ENCODE measurements at places on chromosomes 13 and 19.

DNA sequence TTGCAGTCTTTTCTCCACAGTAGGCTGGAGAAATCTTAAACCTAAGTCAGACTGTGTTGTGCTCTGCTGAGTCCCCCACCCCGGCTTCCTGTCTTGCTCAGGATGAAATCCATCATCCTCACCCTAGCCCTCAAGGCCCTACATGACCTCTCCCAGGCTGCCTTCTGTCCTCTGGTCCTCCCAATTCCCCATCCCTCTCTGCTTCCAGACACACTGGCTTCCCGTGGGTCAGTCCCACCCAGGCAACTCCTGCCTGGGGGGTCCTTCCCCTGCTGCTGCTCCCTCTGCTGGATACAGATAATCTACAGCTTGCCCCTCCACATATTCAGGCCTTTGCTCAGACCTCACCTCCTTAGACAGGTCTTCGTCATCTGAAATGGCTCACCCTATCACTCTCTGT lies 18.4 kb upstream of the CBY2 start:
- DNase-seq, result no peak

DNA sequence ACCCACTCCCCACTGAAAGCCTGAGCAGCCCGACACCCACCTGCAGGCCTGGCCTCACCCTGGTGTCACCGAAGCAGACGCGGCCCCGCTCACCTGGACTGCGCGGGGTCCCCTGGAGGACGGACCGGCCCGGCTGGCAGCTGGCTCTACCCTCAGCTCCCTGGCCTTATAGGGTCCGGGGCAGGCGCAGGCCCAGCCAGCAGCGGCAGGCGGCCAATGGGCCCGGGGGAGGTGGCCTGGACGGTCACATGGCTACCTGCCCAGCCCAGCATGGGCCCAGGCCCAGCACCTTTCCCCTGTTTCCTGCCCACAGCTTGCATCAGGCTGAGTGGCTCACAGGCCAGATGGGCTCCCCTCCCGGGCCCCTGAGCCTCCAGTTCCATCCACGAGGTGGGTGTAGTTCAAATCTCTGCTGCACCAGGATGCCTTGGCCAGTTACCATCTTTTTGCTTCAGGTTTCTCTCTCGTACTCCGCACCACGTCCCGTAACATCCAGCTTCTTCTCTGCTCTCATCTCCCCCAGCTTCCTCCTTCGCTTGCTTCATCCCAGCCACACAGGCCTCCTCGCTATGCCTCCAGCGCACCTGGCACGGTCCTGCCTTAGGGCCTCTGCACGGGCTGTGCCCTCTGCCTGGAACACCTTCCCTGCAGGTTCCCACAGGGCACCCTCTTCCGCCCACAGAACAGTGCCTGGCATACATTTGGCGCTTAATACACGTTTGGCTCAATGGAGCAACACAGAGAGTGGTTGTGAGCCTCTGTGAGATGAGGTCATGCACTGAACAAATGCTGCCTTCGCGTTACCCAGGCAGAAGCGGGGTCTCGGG lies at the start of gene PLIN4:
Gene PLIN4, minus strand, starts transcription at position 142 of the 827 bp plus-strand sequence. CDS start 214 bp downstream, outside the sequence.
- DNase-seq, result no peak

DNA sequence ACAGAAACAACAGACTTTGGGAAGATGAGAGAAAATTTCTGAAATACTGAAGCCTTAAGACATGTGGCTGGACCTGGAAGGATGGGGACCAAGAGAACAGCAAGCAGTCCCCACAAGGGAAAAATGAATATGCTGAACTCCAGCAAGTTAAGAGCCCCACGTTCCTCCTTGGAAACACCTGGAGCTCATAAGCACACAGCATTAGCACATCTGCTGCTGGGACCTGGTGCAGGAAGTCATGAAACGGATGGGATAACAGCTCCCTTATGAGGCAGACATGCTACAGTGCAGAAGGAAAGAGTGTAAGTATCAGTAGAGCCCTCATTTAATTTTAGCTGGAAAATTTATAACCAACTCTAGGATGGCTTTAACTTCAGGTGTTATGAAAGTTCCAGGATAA lies 67.3 kb downstream of the SLC15A1 start:
- DNase-seq, result no peak

DNA sequence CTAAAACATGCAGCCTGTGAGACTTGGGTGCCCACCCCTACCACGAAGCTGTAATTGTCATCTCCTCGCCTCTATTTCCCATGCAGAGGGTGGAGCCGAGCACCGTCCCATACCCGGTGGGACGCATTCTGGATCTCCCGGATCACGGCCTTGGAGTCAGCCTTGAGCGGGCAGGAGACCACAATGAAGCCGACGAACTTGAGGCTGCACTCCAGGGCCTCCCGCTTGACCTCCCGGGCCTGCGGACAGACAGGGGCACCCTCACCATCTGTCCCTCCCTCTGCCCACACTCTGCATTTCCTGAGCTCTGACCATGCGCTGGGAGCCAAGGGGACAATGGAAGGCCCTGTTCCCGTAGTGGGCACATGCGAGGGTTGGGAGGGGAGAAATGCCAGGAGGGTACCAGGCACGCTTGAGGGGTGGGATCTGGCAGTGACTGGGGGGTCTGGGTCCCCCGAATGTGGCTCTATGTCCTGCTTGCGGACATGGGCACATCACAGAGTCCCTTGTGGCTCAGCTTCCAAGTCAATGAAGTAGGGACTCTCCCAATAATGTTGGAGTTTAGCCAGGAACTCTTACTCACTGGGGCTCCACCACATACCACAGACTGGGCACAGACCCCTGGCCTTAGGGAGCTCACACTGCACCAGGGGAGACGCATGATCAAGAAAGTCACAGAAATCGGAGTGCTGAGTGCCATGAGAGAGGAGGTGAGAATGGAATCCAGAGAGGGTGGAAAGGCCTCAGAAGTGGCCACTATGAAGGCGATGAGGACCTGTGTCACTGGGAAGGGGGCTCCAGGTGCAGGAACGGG lies 9.2 kb upstream of the GMIP start:
- no peak for DNase-seq

DNA sequence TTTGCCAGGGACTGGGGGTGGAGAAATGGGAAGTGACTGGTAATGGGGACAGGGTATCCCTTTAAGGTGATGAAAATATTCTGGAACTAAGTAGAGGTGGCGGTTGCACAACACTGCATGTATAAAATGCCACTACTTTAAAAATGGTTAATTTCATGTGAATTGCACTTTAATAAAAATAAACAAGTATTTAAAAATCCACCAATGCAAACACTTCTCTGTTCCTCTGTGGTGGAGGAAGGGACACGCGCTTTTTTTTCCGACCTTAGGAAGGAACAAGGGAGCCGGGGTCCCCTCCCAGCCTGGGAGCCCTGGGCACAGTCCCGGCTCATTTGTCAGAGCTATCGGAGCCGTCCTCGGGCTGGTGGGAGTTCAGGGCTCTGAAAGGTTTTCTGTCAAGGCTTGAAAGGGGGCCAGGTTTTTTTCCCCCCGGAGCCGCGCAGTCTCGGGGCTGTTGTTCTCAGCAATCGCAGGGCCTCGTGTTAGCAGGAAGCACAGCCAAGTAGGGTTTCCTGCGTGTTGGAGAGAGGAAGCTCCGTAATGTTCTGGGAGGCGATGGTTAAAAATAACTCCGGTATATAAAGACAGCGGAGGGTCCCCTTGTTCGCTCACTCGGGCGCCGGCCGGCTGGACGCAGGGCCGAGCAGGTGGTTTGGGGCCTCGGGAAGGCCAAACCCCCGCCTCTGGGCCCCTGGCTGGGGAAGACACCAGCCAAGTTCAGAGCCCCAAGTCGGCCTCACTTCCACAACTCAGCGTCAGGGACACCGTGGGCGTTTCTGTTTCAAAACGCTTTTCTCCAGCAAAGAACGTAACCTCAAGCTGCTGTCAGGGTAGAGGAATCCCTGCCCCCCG lies 41.2 kb upstream of the KLF2 start:
- DNase-seq, result peak; percentile 69

- no peak for DNase-seq
Measured at GRCh38 chr13:51588406-51588949, 4.2 kb downstream of the WDFY2 start.

DNA sequence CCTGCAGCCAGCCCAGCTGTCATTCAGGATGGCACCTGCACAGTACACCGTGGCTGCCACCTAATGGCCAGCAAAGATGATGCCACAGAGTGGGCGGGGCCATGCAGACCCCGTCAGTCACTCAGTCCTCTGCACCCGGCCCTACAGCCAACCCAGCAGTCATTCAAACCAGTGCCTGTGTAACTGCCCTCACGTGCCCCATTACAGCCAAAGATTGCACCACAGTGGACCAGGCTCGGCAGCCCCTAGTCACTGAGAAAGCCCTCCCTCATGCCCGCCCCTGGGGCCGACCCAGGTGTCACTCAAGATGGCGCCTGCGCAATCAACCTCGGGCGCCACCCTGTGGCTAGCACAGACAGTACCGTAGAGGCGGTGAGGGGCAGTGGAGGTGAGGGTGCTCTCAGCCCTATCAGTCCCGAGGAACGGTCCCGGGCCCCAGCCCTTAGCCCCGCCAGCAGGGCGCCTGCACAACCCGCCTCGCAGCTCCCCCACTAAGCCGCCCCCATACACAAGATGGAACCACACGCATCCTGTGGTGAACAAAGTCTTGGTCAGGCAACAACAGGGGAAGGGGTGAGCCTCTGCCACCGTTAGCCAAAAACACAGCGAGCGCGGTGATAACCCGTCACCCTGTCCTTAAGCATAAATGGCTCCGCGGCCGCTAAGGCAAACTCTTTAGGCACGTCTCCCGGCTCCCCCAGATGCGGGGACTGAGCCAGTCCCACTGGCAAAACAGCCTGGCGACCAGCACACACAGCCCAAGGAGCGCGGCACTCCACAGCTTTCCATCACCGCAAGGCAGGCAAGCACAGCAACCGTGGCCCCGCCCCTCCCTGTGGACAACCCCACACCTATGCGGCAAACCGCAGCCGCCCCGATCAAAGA lies 2.3 kb downstream of the PEG3 start:
- DNase-seq, result no peak

DNA sequence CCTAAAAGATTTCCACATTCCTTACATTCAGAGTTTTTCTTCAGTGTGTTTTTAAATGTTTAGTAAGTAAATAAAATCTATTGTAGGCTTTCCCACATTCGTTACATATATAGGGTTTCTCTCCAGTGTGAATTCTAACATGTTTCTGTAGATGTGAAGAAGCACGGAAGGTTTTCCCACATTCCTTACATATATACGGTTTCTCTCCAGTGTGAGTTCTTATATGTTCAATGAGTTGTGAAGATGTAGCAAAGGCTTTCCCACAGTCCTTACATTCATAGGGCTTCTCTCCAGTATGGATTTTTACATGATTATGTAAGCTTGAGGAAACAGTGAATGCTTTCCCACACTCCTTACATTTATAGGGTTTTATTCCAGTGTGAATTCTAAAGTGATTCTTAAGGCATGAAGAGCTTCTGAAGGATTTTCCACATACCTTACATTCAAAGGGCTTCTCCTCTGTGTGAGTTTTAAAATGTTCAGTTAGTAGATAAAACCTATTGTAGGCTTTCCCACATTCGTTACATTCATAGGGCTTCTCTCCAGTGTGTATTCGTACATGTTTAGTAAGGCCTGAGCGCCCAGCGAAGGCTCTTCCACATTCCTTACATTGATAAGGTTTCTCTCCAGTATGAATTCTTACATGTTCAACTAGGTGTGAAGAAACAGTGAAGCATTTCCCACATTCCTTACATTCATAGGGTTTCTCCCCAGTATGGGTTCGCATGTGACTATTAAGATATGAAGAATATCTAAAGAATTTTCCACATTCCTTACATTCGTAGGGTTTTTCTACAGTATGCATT lies 18.2 kb downstream of the ZNF121 start:
- DNase-seq, result no peak

GRCh38 chr19:18306888-18307260 lies 16.0 kb downstream of the LSM4 start:
- no peak for DNase-seq

GRCh38 chr13:29706923-29707322 lies 111.4 kb upstream of the SLC7A1 start:
- no peak for DNase-seq

GRCh38 chr13:38905861-38906260 lies 84.8 kb downstream of the STOML3 start:
- DNase-seq, result no peak

GRCh38 chr19:1140272-1141027 lies 33.6 kb downstream of the SBNO2 start:
- DNase-seq, result no peak
